ENCODE measurements at places on chromosomes 4 and X.

DNA sequence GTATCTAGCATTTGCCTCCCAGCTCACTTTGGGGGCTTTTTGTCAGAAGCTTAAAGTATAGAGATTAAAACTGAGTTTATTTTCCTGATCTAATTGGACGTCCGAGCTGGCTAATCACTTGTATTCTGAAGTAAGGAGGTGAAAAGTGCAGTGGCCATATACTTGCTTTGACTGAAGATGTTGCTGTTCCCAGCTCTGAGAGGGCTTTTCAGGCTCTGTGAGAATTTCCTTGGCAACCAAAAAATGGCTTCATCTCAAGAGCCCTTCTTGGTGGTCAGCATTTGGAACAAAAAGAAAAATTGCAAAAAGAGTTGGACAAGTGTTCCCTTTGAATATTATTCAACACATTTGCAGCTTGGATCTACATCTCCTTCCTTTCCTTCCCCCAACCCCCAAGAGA is 67.0 kb downstream of the SLC4A4 start:
- H3K4me3 ChIP-seq, result no peak overlapping the region
- H3K27me3 ChIP-seq, result no peaks in the 10 kb centered on the region
- H3K36me3 ChIP-seq, result no peaks in the 10 kb centered on the region

GRCh38 chrX:148995661-148996060 is 495.2 kb downstream of the AFF2 start:
- H3K27ac ChIP-seq, result no peak overlapping the region
- H3K4me1 ChIP-seq, result no peaks in the 10 kb centered on the region
- no peaks in the 10 kb centered on the region for H3K27me3 ChIP-seq
- DNase-seq, result no peak

GRCh38 chr4:6201580-6202091 is 1.3 kb upstream of the JAKMIP1 start:
- H3K27me3 ChIP-seq, result peaks cover 35% of the 10 kb centered on the region
- H3K36me3 ChIP-seq, result no peaks in the 10 kb centered on the region
- H3K27ac ChIP-seq, result no peak overlapping the region
- no peak overlapping the region for H3K4me3 ChIP-seq

DNA sequence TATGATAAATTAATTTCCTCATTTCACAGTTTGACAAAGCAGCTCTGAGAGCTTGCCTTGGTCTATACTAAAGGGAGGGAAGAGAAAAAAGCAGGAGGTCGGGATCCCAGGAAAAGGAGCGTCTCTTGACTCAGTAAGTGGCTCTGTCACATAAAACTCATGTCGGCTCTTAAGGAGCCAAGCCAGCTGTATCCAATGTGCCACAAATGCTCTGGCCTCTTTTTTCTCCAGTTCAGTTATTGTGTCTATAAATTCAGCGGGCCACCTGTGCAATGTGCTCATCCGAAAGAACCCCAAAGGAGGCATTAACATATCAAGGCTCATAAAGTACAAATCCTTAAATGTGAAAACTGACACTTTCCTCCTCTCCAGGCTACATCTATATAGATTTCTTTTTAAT is 337.7 kb upstream of the FAM241A start:
- no peaks in the 10 kb centered on the region for H3K4me1 ChIP-seq
- DNase-seq, result no peak
- H3K27me3 ChIP-seq, result no peaks in the 10 kb centered on the region

All from breast epithelium (tissue), 4 donors.